ENCODE measurements at places on chromosomes 11 and 22. TPM values are rescaled to one million over a fixed set of nuclear protein-coding genes. Genes with fewer than 3 reads are reported as not detected.

DNA sequence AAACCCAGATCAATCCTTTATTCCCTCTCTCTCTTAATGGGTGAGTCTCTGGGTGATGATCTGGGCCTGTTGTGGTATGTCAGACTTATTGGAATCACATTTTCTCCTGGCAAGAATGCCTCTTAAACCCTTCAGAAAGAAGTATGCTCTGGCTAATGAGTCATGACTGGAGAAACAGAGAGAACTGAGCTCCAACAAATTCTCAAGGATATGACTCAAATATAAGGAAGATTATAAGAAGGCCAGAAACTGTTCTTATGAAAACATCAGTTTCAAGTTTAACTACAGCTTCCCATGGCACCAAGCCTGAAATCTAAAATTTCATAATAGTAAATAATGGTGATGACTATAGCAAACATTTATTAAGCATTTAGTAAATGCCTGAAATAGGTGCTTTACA is 83.9 kb downstream of the OR5AK2 start:
- no peak for DNase-seq
- no peak overlapping the region for H3K4me3 ChIP-seq
- H3K4me1 ChIP-seq = no peaks in the 10 kb centered on the region
- H3K36me3 ChIP-seq = no peaks in the 10 kb centered on the region

- no peaks in the 10 kb centered on the region for H3K27me3 ChIP-seq
- peak overlapping the region; percentile 70 for H3K27ac ChIP-seq
- H3K36me3 ChIP-seq = no peaks in the 10 kb centered on the region
- H3K4me1 ChIP-seq = peaks cover 9% of the 10 kb centered on the region
- H3K4me3 ChIP-seq = peak overlapping the region; percentile 14
- DNase-seq = peak; percentile 49
These were observed 866 bp downstream of the EXPH5 start for GRCh38 chr11:108592591-108593213.

GRCh38 chr11:73461964-73462363 is 85.8 kb downstream of the RELT start:
- DNase-seq = no peak
- H3K4me1 ChIP-seq = peaks cover 69% of the 10 kb centered on the region

DNA sequence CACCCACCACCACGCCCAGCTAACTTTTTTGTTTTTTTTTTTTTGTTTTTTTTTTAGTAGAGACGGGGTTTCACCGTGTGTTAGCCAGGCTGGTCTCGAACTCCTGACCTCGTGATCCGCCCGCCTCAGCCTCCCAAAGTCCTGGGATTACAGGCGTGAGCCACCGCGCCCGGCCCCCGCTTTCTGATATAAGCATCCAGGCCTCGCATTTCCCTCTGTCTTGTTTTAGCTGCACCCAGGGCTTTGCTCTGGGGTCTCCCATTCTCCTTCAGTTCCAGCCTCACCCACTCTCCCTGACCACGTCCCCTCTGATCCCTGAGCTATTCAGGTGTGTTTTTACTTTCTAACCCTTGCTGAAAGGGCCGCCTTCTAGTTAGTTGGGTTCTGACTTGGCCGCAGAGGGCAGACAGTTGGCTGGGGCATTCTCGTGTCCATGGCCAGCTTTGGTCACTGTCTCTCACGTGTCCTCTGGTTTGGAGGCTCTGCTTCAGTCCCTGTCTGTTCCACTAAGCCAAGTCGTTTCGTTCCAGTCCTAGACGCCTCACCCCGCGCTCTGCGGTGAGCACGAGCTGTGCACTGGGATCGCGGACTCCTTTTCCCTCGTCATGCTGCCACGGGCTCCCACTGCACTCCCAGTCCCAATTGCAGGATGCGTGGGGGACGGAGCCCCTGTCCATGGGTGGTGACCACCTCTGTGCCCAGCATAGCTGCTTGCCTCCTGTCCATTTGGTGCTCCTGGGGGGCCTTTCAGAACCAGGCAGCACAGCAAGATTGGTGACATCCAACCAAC is 6.0 kb upstream of the TNNT3 start:
- H3K27me3 ChIP-seq = no peaks in the 10 kb centered on the region
- no peak overlapping the region for H3K27ac ChIP-seq
- no peaks in the 10 kb centered on the region for H3K36me3 ChIP-seq
- H3K4me3 ChIP-seq = no peak overlapping the region
- H3K4me1 ChIP-seq = no peaks in the 10 kb centered on the region

DNA sequence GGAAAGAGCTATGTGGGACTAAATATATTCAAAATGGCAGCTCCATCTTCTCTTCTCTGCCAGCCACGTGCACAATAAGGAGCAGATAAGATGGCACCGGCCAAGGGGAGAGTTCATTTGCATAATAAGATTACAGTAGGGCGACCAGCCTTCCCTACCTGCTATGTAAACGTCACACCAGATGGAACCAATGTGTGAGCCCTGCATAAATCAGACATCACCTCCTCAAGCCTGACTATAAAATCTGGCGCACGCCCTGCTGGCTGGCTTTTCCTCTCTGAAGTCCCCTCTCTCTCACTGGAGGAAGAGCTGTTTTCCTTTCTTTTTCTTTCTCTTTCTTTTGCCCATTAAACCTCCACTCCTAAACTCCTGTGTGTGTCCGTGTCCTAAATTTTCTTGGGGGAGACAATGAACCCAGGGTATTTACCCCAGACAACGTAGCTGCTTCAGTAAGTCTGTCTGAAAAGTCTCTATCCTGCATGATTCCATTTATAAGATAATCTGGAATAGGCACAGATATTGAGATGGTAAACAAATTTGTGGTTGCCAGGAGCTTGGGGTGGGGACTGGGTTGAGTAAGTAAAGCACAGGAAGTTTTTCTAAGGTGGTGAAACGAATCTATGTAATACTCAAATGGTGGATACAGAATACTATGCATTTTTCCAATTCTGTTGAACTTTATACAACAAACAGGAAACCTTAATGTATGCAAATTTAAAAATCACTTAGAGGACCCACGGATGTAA is 670.0 kb upstream of the KIRREL3 start:
- no peak overlapping the region for H3K27ac ChIP-seq
- no peaks in the 10 kb centered on the region for H3K27me3 ChIP-seq
- no peak for DNase-seq
- no peaks in the 10 kb centered on the region for H3K36me3 ChIP-seq

DNA sequence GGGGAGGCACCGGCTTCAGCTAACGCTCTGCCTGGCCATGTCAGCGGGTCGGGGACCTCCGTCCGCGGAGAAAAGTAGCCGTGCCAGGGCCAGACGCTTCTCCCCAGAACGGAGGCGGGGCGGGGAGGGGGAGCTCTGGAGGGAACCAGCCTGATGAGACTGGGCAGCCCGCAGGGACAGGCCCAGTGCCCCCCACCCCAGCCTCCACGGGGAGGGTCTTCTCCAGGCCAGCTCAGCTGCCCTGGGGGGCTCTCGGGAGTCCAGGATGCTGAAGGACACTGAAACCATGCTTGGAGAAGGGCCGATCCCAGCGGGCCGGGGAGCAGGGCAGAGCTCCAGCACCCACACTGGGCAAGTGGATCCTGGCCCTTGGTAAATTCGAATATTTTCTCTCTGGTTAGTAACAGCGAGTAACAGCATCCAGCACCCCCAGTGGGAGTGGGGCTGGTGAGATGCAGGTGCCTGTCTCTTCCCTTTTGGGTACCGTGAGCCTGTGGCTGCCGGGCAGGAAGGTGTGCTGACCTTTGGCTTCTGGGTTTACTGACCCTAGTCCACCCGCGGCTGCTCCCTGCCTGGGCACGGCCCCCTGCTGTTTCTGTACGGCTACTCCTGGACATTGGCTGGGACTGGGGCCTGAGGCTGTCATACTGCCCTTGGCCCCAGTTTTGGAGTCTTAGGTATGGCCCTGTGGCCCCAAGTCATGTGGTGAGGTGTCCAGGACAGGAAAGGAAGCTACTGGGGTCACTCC is 35.8 kb downstream of the GRAMD4 start:
- no peak for DNase-seq
- H3K4me1 ChIP-seq = peaks cover 47% of the 10 kb centered on the region
- no peaks in the 10 kb centered on the region for H3K36me3 ChIP-seq
- H3K4me3 ChIP-seq = no peak overlapping the region

- H3K4me1 ChIP-seq = no peaks in the 10 kb centered on the region
- H3K4me3 ChIP-seq = no peak overlapping the region
- no peak for DNase-seq
- no peak overlapping the region for H3K27ac ChIP-seq
These were observed 1232.7 kb upstream of the TENM4 start for GRCh38 chr11:80673566-80673965.

- H3K4me1 ChIP-seq = no peaks in the 10 kb centered on the region
- H3K27ac ChIP-seq = no peak overlapping the region
- no peaks in the 10 kb centered on the region for H3K36me3 ChIP-seq
- no peaks in the 10 kb centered on the region for H3K27me3 ChIP-seq
- DNase-seq = no peak
- H3K4me3 ChIP-seq = no peak overlapping the region
These were observed 47.5 kb downstream of the HORMAD2 start for GRCh38 chr22:30127749-30128166.

- H3K4me1 ChIP-seq = no peaks in the 10 kb centered on the region
- DNase-seq = no peak
- H3K27ac ChIP-seq = no peak overlapping the region
- no peaks in the 10 kb centered on the region for H3K27me3 ChIP-seq
- no peaks in the 10 kb centered on the region for H3K36me3 ChIP-seq
- no peak overlapping the region for H3K4me3 ChIP-seq
These were observed 209.2 kb upstream of the SEZ6L start for GRCh38 chr22:25959818-25960774.

GRCh38 chr11:65794570-65795510 is 8.0 kb downstream of the OVOL1 start:
- peak; percentile 65 for DNase-seq
- H3K4me1 ChIP-seq = peaks cover 11% of the 10 kb centered on the region
- H3K4me3 ChIP-seq = no peak overlapping the region
- H3K36me3 ChIP-seq = no peaks in the 10 kb centered on the region
- H3K27ac ChIP-seq = no peak overlapping the region
- H3K27me3 ChIP-seq = no peaks in the 10 kb centered on the region

DNA sequence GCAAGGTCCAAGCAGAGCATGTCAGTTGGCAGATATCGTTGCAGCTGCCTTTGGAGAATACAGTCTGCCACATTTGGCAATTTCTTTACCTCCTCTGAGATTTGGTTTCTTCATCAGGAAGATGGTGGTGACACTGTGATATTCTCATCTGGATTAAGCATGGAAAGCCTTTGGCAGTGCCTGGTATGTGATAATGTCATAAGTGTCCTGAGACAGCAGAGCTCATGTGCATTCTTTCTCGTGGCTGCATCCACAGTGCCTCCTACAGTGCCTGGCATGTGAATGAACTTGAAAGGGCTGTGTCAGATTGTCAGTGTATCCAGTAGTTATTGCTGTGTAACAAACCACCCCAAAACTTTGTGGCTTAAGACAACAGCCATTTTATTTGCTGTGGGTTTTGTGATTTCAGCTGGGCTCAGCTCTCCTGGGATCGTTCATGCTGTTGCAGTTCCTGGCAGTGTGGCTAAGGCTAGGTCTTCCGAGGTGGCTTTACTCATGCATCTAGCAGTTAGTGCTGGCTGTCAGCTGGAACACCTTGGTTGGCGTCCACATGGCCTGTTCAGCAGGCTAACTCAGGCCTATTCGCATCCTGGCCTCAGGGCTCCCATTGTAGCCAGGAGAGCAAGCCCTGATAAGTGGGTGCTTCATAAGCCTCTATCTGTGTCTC is 35.7 kb upstream of the MICAL2 start:
- H3K36me3 ChIP-seq = no peaks in the 10 kb centered on the region
- peaks cover 3% of the 10 kb centered on the region for H3K4me1 ChIP-seq
- DNase-seq = no peak
- H3K4me3 ChIP-seq = no peak overlapping the region

- no peaks in the 10 kb centered on the region for H3K27me3 ChIP-seq
- peaks cover 24% of the 10 kb centered on the region for H3K4me1 ChIP-seq
- peak overlapping the region; percentile 99 for H3K27ac ChIP-seq
- H3K4me3 ChIP-seq = no peak overlapping the region
- H3K36me3 ChIP-seq = no peaks in the 10 kb centered on the region
These were observed 39.8 kb downstream of the WEE1 start for GRCh38 chr11:9613118-9613829.

DNA sequence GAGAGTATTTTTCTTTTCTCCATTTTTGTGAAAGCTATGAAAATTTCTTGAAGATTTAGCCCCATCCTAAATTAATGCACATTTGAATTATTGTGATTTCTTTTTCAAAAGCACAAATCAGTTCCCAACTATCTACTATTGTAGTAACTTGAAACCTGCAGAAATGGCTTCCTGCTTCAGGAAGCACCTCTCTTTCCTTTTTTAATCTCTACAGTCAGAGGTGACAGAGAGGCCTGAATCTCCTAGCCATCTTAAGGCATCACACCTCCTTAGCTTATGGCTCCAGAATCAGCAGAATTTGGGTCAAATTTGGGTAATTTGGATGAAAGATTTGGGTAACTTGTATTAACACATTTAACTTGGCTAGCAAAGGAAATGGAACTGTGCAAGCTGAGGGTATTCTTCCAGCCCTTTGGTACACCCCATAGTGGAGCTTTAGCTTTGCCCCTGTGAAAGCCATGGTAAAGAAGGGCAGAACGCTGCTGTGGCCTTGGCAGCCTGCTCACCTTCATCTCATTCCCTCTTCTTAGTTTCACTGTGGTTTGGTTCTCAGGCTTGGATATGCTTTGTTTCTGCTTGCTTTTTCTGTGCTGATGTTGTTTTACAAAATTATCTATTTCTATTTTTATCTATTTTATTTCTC is 16.2 kb downstream of the TBCEL start:
- no peaks in the 10 kb centered on the region for H3K27me3 ChIP-seq
- no peak for DNase-seq
- no peak overlapping the region for H3K4me3 ChIP-seq
- no peak overlapping the region for H3K27ac ChIP-seq
- no peaks in the 10 kb centered on the region for H3K4me1 ChIP-seq

ADM2 gene
- total RNA-seq = 5.2 TPM

MN1 gene
- 4.5 TPM for total RNA-seq
